SK-N-SH (cell line): ENCODE measurements at places on chromosomes 2 and 18.

DNA sequence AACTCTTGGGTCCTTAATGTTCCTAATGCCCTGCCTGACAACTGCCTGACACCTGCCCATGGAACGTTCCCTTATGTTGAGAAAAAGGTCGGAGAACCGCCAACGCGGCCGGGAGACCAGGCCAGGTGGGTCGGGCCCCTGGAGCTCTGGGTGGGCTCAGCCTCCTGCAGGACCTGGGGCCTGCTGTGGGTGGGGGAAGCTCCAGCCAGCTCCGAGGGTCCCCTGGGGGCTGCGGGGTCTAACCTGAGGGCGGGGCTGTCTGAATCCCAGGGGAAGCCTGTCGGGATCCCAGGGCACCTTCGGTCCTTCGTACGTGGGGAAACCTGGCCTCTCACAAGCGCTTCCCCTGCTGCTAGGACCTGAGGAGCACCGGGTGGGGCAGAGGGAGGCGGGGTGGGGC, 296.0 kb downstream of the NDUFA10 start:
- no peak for DNase-seq

GRCh38 chr2:45533771-45534170, 77.3 kb downstream of the SRBD1 start:
- DNase-seq, result no peak

GRCh38 chr2:23351388-23352141, 33.4 kb upstream of the KLHL29 start:
- peak; percentile 98 for DNase-seq

- peak; percentile 16 for DNase-seq
Measured at GRCh38 chr2:123993728-123994323, 31.3 kb upstream of the CNTNAP5 start.

- DNase-seq, result no peak
Measured at GRCh38 chr2:8641301-8641965, 40.4 kb upstream of the ID2 start.
